ENCODE measurements at places on chromosomes 4 and X.

DNA sequence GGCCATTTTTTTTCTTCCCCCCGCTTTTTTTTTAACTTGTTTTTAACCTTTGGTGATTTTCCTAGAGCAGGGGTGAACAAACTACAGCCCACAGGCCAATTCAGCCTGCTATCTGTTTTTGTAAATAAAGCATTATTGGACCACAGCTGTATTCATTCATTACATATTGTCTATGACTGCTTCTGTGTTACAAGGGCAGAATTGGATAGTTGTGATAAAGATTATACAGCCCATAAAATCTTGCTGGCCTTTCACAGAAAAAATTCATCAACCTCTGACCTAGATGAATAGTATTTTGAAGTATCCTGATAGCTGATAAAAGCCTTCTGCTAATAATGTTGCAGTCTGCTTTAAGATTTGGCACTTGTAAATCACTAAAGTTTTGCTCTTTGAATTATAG lies 63.4 kb downstream of the SMAD1 start:
- no peak for DNase-seq

DNA sequence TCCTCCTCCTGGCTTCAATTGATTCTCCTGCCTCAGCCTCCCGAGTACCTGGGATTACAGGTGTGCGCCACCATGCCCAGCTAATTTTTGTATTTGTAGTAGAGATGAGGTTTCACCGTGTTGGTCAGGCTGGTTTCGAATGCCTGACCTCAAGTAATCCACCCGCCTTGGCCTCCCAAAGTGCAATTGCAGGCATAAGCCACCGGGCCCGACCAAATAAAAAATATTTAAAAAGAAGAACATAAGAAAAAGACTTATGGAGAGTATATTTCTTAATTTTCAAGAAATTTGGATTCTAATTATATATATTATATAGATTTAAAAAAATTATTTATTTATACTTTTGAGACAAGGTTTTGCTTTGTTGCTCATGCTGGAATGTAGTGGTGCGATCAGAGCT lies 29.8 kb downstream of the N4BP2 start:
- DNase-seq: no peak

GRCh38 chr4:175282407-175282806 lies 364.2 kb downstream of the ADAM29 start:
- DNase-seq: no peak

DNA sequence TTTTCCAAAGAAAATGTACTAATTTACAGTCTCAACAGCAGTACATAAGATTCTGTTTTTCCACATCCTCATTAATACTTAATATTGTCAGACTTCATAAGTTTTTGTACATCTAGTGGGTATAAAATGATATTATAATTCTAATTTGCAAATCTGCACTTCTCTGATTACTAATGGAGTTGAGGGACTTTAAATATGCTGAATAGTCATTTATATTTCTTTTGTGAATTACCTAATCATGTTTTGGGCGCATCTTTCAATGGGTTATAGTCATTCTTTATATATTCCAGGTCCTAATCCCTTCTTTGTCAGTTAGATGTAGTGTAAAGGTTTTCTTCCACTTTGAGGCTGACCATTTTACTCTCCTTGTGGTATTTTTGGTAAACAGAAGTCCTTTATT lies 96.1 kb downstream of the KDR start:
- no peak for DNase-seq

GRCh38 chrX:102930990-102931756 lies 5.9 kb upstream of the RAB40AL start:
- DNase-seq: no peak

DNA sequence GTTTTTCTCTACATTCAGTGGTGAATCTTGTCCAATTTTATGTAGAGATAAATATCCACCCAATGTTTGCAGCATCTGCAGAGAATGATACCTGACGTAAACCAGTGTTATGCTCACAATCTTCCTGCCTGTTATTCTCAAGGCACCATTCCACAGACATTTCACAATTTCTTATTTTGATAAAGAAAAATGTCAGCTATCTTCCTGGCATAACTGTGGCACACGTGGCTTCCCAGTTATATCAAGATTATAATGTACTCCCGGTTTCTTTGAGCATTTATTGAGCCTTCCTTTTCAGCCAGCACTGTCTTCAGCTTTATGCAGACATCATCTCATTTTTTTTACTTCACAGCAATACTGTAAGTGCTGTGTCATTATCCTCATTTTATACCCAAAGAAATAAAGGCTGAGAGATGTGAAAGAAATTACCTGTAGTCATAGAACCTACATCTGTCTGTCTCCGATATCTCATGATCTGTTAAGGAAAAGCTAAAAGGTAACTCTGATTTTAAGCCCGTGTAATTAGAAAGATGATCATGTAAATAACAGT lies 1300.8 kb upstream of the TENM3 start:
- no peak for DNase-seq

DNA sequence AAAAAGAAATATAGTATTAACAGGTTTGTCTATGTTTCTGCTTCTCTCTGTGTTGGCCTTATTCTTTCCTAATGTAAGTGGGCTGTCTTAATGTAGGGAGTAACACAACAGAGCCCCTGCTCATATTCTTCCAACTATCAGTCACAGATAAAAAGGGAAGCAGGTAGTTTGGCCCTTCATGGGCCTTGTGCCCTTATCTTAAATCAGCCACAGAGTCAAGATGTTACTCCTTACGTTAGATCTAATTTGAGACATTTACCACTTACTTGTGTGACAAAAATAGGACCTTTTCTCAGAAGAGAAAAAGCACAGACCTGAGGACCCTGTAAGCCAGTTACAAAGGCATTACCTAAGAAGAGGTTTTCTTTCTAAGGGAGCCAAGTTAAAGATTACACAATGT lies 589.0 kb downstream of the GRXCR1 start:
- no peak for DNase-seq

GRCh38 chr4:20176881-20177280 lies 74.8 kb upstream of the SLIT2 start:
- no peak for DNase-seq

GRCh38 chr4:117225471-117225870 lies 140.1 kb upstream of the TRAM1L1 start:
- DNase-seq: no peak

DNA sequence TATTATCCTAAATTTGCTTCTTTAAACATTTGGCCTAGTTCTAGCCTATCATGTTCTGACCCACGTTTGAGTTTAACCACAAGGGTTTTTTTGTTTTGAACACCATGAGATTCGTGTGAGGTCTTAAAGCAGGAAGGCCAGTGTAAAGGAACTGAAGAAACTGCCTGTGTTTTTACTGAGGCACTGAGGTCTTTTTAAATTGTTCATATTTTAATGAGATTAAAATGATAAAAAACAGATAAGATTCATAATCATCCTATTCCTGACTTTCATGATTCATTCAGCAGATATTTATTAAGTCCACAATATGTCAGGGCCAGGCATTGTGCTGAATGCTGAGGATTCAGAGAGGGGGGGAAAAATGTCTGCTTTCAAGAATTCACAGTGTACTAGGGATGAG lies 3.2 kb downstream of the RPS6KA3 start:
- no peak for DNase-seq

GRCh38 chr4:102318526-102318925 lies 26.8 kb downstream of the SLC39A8 start:
- DNase-seq: no peak

DNA sequence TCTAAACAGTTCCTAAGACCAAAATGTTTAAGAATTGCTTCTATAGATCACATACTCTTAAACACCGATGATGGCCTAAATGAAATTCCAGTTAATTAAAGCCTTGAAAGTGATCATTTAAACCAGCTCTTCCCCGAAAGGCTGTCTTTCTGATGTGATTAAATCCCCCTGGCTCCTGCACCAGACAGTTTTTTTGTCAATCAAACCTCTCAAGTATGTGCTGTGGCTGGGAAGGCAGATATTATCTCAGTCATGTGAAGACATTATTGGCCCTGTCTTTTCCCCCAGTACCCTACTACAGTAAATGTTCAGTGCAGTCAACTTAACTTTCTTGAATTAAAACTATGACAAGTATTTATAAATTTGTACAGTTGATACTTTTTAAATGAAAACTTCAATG lies 121.0 kb upstream of the MYOZ2 start:
- no peak for DNase-seq

DNA sequence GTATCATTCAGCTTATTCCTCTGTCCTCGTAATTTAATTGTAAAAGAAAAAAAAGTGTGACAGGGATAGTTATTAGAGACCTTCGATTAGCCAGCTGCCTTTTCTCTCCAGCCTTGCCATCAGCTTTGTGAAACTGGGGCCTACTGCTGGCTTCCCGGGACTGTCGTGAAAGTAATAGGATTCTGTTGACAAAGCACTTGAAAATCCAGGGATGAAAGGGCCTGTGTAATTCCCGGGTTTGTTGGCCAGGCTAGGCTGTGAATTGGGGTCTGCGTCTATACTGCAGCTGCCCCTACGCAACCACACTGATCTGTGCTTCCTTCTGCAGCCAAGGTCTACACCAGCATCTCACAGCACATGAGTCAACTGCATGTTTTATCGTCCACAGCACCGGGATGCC lies 120.4 kb upstream of the SCML1 start:
- DNase-seq: no peak

- no peak for DNase-seq
Measured at GRCh38 chr4:67615119-67615518, 56.6 kb downstream of the STAP1 start.

DNA sequence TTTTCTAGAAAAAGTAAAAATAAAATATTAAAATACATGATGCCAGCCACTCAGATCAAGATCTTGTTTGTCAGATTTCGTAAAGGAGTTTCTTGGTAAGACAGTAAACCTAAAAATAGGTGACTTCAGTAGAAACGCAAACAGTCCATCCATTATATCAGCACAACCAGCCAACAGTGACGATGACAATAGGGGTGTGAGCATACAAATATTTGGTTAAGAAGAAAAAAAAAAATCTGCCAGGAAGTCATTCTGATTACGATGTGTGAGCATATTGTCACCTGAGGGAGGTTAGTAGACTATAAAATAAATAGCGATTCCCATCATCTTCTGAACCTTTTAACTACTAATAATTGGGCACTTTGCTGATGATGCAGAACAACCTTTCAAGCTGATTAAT lies 37.6 kb downstream of the SLC7A11 start:
- no peak for DNase-seq

GRCh38 chrX:134236626-134237614 lies at the start of gene CCDC160:
Gene CCDC160 (plus strand): TSS chrX:134237182. CDS start chrX:134244801, 7,619 bp downstream.
- DNase-seq: no peak

DNA sequence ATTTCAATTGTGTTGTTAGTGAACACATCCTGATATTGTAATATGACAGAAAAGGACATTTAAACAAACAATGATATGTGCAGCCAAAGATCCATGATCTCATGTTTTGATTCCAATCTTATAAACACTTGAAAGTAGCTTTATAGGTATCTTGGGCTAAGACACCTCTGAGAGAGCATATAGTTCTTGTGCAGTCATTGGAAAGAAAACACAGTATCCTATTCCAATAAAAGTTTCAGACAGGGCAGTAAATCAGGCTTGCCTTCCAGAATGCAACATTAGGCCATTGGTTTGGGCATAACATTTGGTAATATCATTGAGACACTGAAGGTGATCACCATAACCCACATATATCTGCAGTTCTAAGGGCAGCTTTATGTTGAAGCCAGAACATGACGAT lies 188.3 kb upstream of the HCCS start:
- DNase-seq: no peak
